ENCODE measurements at places on chromosomes 6 and 20.
A peak's percentile ranks its signal among the peaks of the same experiment; 100 is the strongest.

- DNase-seq: no peak
These were observed 206.9 kb downstream of the IBTK start for GRCh38 chr6:82040405-82041221.

DNA sequence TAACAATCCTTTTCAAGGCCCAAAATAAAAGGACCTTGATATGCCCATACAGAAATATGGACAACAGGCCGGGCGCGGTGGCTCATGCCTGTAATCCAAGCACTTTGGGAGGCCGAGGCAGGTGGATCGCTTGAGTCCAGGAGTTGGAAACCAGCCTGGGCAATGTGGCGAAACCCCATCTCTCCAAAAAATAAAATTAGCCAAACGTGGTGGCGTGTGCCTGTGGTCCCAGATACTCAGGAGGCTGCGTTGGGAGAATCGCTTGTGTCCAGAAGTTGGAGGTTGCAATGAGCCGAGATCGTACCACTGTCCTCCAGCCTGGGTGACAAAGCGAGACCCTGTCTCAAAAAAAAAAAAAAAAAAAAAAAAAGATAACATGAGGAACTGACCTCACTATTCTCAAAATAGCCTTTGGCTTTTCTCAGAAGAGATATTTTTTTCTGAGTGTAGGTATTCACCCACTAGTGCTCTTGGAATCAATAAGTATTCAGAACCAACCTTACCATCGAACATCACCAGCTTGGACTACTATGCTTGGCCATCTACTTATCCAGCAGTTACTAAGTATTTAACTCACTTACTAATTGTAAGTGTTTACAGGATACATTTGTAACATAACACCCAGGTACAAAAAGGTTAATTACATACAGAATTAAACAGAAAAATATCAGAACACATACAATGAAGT, 99.2 kb downstream of the OR2B2 start:
- DNase-seq: no peak

- DNase-seq: no peak
These were observed 12.9 kb downstream of the MAPRE1 start for GRCh38 chr20:32832664-32833063.

- no peak for DNase-seq
These were observed 548.9 kb downstream of the CBLN4 start for GRCh38 chr20:55456316-55456940.

GRCh38 chr6:30325150-30325872, 1.4 kb upstream of the TRIM39 start:
- DNase-seq: peak; percentile 84

DNA sequence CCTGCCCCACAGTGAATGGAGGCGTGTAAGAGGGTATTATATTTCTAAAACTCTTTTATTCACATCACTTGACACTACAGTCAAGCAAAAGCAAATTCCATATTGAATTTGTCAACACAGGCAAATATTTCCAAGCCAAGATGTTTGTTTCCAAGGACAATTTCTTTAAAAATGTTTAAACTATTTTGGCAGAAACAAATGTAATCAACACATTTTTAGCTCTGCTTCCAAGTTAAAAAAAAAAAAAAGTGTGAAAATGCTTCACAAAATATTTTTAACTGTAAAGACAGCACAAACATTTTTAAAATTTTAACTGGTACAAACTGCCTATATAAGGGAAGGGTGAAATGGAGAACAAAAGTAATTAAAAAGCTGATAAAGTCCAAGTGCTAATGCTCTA, 44.9 kb upstream of the DST start:
- no peak for DNase-seq

- DNase-seq: no peak
These were observed 235 bp downstream of the MAP7 start for GRCh38 chr6:136550045-136550329.

DNA sequence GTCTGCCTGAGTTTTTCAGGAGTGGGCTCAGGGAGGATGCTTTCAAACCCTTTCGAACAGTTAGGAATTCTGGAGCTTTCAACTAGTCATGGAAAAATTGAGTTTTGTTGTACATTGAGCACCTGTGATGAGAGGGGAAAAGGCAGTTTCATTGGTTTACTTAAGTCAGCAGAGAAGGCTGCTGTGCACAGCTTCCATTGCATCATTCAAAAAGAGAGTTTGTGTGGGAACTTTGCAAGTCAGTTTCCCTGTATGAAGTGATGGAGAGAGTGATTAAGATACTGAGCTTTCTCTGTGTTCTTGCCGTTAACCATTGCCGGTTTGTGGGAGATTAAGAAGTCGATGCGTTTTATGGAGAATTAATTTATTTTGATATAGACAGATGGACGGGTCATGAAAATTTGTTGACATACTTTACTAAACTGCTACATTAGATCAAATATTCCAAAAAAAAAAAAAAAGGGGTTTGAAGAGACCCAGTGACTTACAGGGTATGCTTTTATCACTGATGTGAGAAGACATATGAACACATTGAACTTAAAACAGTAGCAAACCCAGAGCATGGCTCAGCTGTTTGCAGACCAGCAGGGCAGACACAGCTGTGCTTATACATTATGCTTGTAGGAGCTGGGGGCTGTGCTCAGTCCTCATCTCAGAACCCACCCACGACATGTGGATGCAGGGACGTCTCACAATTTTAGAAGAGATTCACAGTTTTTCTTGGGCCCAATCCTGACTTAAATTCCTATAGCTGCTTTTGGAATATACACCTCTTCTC, 234.1 kb downstream of the SOX4 start:
- DNase-seq: no peak

GRCh38 chr20:13147071-13147963, 73.8 kb upstream of the ISM1 start:
- DNase-seq: no peak

DNA sequence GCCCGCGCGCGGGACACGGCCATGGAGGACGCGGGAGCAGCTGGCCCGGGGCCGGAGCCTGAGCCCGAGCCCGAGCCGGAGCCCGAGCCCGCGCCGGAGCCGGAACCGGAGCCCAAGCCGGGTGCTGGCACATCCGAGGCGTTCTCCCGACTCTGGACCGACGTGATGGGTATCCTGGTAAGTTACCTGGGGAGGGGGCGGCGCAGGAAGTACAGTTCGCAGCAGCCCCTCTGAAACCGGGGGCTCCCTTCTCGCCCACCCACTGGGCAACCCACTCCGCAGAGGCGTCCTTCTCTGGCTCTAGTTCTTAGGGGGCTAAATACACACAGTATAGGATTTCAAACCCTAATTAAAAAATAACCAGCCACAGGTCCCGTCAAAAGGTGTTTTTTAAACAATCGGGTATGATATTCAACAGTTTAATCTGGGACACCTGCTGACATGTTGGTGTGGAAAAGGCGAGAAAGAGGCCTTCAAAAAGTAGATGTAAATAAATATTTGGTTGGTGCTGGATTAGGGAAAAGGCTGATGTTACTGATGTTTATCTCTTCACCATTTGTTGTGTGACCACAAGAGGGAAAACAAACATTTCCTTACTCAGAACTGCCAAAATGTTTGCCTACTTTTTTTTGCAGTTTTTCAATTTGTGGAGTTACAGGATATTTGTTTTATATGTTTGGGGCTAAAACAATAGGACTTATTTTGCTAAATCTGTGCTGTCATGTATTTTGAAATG, 577 bp downstream of the SASH1 start:
- DNase-seq: no peak

- no peak for DNase-seq
These were observed 3.7 kb upstream of the ARID1B start for GRCh38 chr6:156773476-156773875.

DNA sequence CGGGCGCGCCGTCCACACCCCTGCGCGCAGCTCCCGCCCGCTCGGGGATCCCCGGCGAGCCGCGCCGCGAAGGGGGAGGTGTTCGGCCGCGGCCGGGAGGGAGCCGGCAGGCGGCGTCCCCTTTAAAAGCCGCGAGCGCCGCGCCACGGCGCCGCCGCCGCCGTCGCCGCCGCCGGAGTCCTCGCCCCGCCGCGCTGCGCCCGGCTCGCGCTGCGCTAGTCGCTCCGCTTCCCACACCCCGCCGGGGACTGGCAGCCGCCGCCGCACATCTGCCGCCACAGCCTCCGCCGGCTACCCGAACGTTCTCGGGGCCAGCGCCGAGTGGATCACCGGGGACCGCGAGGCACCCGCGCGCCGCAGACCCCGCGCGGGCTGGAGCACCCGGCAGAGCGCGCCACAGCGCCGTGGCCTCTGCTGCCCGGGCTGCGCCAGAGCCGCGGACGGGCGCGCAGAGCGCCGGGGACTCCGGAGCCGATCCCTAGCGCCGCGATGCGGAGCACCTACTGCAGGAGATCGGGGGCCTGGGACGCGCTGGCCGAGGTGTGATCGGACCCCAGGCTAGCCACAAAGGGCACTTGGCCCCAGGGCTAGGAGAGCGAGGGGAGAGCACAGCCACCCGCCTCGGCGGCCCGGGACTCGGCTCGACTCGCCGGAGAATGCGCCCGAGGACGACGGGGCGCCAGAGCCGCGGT, at the start of gene BMP2:
Gene BMP2, plus strand, starts transcription at position 151 of the 692 bp plus-strand sequence. CDS start 2,441 bp downstream, outside the sequence.
- no peak for DNase-seq

GRCh38 chr20:38680500-38681306, 43.6 kb upstream of the SLC32A1 start:
- no peak for DNase-seq

- no peak for DNase-seq
These were observed 22.5 kb downstream of the SULF2 start for GRCh38 chr20:47762699-47763268.

All from activated CD4-positive, alpha-beta T cell treated with anti-CD3 and anti-CD28 coated beads for 24 hours (primary cell).